ENCODE measurements at places on chromosomes 7 and 10.

- DNase-seq, result no peak
These were observed 248.9 kb downstream of the KIAA1217 start for GRCh38 chr10:24457661-24458318.

DNA sequence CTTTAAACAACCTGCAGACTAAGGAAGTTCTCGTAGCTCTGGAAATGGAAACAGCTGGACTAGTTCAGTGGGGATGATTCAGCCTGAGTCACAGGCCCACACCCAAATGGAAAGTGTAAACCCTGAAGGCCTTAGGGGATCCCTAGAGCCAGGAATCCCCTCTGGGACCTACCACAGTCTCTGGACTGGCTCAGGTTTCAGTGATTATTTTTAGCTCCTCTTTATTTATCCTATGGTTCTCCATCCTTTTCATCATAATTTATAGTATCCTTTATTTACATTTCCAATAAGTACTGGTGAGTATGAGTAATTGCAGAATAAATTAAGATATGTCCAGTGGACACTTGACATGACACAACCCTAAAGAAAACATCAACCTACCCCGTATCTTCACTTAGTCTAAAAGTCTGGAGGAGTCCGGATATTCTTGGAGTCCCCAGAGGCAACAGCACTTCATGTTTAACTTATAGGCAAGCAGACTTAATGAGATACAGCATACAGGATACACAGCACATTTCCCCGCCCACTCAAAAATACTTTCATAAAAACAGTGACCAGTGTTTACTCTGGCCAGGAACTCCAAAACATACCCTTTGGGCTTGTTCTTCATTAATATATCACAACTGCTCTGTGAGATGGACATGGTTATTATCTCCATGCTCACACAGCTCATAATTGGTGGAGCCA lies 28.4 kb upstream of the SEMA3E start:
- DNase-seq, result no peak

GRCh38 chr7:79403451-79403850 lies 50.0 kb downstream of the MAGI2 start:
- no peak for DNase-seq

DNA sequence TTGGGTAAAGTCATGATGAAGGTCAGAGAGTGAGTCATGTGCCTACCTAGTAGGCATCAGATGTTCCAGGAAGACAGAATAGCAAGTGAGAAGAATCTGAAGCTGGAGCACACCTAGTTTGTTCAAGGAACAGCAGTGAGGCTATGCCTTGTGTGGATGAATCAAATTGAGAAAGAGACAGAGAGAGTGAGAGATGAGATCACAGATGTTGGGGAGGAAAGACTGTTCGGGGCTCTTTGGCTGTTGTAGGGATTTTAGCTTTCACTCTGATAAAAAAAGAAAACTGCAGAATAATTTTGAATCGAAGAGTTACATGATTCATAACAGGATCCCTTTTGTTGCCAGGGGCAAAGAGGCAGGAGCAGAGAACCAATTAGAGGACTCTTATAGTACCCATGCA lies 6.3 kb downstream of the LIPF start:
- DNase-seq, result no peak

- peak; percentile 24 for DNase-seq
These were observed 45.4 kb upstream of the GRM3 start for GRCh38 chr7:86598311-86598710.

DNA sequence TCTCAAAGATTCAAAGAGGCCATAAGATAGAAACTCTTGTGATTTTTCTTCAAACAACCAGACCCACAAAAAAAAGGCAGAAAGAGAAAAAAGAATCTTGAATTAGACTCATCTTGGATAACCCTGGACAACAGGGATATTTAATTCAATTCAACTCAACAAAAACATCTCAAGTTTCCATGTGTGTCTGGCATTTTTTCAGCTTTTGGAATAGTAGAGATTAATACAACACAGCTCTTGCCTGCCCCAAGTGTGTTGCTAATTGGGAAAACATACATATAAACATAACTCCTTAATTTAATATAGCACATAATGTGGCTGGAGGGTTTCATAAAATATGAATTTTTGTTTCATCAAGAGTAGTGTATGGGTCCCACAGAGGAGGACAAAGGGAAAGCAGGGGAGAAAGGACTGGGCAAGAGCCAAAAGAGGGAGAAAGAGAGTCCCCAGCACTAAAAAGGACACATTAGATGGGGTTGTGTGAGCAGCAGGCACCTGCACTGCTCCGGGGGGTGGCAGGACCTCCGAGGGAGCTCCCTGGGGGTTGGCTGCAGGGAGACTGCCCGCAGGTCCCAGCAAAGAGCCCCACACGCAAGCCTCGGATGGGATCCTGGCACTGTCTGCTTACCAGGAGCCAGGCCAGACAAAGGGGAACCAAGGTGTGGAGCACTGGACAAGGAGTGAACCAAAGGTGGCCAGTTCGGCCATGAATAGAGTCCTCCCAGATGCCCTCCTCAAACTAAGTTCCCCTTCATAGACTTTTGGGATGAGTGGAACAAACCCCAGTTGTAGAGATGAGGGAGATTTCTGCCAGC lies 65.6 kb upstream of the TMEM72 start:
- no peak for DNase-seq

GRCh38 chr7:71403202-71403946 lies 271.4 kb downstream of the GALNT17 start:
- no peak for DNase-seq

- DNase-seq, result no peak
These were observed 68.0 kb upstream of the TES start for GRCh38 chr7:116142374-116142773.

All from neural crest cell (in vitro differentiated cells).